Stimulated activated CD4-positive, alpha-beta T cell treated with anti-CD3 and anti-CD28 coated beads, Interleukin-2, amount 100 ng/mL, for 4 hours (primary cell): ENCODE measurements at places on chromosomes 3 and 15.

- DNase-seq, result no peak
Measured at GRCh38 chr15:79960502-79961212, 10.3 kb downstream of the BCL2A1 start.

DNA sequence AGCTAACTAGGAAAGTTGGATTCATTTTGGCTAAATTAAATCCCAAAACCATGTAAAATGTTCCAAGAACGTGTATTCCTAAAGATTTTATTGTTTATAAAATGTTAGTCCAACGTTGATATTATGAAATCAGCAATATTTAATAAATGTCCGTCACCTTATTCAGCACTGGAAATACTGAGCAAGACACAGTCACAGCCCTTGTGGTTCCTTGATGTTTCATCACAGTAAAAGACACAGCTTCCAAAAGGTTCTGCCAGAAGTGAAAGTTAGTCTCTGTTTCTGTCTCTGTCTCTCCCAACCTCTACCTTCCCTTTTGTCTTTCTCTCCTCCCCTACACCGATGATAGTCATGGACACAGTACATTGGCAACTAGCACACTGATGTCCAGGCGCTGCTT lies 82.2 kb upstream of the BOC start:
- no peak for DNase-seq

- DNase-seq, result no peak
Measured at GRCh38 chr3:197501496-197501878, 54.3 kb downstream of the BDH1 start.

GRCh38 chr3:10310578-10310977 lies 10.3 kb downstream of the SEC13 start:
- no peak for DNase-seq

- DNase-seq, result peak; percentile 13
Measured at GRCh38 chr3:125512135-125512920, 7.7 kb downstream of the SNX4 start.

DNA sequence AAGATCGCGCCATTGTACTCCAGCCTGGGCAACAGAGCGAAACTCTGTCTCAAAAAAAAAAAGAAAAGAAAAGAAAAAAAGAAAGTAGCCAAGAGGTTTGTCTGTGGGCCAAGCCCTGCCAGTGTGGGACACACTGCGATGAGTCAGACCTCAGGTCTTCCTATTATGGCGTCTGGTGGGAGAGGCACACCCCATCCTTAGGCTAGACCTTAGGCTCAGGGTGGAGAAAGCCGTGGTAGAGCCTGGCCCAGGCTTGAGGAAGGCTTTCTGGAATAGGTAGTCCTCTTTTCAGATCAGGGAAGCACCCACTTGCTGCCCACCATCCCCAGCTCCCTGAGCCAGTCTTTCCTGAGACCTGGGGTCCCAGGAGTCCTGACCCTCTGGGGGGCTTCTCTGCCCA lies 6.0 kb downstream of the HEMK1 start:
- no peak for DNase-seq

DNA sequence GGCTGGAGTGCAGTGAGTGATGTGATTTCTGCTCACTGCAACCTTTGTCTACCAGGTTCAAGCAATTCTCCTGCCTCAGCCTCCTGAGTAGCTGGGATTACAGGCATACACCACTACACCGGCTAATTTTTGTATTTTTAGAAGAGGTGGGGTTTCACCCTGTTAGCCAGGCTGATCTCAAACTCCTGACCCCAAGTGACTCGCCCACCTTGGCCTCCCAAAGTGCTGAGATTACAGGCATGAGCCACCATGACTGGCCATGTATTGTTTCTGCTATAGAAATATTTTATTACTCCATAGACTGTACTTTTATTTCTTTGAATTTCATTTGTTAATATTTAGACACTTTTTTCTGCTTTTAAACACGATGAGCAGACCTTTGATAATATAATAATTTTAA lies 60.4 kb downstream of the GTF2E1 start:
- DNase-seq, result no peak

DNA sequence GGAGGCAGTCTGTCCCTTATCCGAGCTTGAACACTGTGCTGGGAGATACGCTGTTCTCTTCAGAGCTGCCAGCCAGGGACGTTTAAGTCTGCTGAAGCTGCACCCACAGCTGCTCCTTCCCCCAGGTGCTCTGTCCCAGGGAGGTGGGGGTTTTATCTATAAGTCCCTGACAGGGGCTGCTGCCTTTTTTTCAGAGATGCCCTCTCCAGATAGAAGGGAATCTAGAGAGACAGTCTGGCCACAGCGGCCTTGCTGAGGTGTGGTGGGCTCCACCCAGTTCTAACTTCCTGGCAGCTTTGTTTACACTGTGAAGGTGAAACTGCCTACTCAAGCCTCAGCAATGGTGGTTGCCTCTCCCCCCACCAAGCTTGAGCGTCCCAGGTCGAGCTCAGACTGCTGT lies 319.9 kb upstream of the GRM7 start:
- no peak for DNase-seq

DNA sequence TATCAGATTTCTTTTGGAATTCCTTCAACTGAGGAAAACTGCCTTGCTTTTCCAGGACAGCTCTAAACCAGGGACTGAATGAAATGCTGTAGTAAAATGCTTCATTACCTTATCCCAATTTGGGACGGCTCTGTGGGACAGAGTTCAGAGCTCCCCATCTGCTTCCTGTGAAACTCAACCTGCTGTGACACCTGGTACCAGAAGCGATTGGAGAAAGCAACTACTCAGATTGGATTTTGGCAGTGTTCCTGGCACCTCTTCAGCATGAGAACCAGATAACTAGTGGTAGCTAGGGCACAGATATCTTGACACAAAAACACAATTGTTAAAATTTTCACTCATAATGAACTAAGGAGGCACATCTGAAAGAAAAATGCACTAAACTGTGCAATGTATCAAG lies 539.1 kb downstream of the SI start:
- no peak for DNase-seq

DNA sequence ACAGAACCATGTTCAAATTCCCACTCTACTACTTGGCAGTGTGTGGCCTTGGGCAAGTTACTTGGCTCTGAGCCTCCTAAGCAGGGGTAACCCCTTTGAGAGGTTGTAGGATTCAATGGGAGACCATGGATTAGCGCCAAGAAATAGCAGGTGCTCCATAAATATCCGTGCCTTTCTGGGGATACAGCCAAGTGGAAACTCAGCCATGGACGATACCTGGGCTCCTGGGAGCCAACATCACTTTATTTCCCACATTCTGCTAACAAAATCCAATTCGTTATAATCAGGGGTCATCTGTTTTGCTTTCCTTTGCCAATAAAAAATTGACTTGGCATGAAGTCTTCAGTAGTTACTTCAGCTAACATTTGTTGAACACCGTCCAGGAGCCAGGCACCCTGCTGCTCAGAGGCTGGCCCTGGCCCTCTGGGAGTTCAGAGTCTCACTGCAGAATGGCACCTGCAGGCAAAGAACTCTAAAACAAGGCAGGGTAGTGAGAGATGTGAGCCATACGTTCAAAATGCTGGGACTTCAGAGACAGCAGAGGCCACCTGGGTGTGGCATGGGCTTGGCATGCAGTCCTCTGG lies 42.3 kb downstream of the ZDHHC19 start:
- DNase-seq, result no peak
